HFF-Myc (cell line): ENCODE measurements at places on chromosomes 1 and 21.
A peak's percentile ranks its signal among the peaks of the same experiment; 100 is the strongest.

DNA sequence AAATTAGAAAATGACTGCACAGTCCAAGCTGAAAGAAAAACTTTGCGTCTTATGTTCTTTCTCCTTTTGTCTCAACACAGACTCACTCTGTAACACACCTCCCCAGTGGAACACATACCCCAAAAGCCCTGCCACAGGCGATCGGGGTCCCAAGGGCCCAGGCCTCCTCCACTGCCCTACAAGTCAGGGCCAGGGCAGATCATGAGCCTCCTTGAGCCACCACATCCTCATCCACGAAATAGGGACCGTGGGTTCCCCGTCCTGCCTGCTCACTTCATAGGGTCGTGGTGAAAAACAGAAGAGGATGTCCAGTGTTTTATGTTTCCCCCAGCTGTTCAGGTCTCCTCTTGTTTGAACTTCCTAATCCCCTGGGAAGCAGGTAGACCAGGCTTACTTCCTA, 116.7 kb downstream of the KCNN3 start:
- DNase-seq, result no peak

DNA sequence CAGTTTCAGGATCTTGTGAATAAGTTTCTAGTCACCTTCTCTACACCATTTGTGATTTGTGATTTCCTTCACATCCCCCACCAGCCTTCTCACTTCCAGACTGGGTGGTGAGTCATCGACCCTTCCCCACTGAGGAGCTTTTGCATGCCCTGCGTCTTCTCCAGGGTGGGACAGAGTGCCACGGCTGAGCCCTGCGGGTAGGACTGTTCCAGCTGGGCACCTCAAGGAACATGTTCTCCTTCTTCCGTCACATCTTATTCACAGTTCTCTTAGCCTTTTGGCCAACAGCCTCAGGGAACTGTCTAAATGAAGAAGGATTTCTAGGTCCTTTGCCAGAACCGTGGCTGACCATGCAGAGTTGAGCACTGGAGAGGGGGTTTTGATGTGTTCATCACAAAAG, 116.5 kb downstream of the TMEM53 start:
- DNase-seq, result no peak

GRCh38 chr1:187032316-187032981, 203.7 kb downstream of the PLA2G4A start:
- DNase-seq, result no peak

DNA sequence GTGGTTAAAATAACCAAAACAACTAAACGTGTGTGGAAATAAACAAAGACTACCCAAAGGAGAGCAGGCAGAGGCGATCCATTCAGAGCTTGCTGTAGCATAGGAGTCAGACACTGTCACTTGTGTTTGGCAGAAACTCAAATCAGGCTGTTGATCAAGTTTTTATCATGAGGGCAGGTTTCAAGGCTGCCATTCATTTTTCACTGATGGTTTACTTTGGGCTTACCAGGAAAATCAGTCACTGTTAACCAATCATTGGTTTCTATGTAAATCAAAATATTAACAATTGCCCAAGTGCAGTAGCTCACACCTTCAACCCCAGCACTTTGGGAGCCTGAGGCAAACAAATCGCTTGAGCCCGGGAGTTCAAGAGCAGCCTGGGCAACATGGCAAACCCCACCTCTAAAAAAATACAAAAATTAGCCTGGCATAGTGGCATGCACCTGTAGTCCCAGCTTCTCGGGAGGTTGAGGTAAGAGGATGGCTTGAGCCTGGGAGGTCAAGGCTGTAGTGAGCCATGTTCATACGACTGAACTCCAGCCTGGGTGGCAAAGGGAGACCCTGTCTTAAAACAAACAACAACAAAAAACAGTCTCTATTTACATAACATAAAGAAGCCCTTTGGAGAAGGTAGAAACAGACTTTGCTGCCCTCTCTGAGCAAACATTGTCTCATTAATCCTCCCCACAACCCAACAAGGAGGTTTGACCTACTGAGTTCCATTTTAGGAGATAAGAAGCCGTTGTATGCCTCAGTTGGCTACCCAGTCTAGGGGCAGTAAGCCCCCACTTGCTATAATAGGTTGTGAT, 21.1 kb upstream of the ETS2 start:
- DNase-seq, result no peak

- DNase-seq, result no peak
Observed at GRCh38 chr1:158654571-158654970, 31.9 kb downstream of the SPTA1 start.

DNA sequence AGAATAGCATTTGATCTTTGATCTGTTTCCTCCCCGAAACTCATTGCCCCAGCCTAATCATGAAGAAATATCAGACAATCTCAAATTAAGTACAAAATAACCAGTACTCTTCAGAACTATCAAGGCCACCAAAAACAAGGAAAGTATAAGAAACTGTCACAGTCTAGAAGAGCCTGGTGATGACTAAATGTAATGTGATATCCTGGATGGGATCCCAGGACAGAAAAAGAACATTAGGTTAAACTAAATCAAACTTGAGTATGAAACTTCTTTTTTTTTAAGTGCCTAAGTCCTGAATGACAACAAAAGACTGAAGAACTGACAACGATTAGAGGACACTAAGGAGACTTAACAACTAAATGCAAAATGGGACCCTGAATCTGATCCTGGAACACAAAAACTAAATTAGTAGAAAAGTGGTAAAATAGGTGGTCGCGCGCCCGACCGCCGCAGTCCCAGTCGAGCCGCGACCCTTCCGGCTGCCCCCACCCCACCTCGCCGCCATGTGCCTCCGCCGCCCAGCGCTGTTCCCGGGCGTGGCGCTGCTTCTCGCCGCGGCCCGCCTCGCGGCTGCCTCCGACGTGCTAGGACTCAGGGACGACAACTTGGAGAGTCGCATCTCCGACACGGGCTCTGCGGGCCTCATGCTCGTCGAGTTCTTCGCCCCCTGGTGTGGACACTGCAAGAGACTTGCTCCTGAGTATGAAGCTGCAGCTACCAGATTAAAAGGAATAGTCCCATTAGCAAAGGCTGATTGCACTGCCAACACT, 5.5 kb upstream of the PRKAB2 start:
- no peak for DNase-seq

DNA sequence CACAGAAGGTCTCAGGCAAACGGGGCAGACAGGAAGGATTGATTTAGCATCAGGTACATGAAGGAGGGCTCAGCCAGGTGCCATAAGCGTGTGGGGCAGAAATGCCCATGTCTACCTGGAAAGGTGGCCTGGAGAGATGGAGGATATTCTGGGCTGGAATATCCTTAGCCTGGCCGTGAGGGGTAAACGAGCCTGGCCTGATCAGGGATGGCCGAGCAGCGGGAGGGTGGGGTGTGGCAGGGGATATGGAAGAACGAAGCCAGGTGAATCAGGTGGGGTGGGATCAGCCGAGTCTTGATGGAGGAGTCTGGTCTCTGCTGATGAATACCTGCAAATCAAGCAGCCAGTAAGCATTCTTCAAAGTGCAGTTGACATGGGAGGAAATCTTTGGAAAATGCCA, 35.5 kb upstream of the TTC22 start:
- DNase-seq, result no peak

DNA sequence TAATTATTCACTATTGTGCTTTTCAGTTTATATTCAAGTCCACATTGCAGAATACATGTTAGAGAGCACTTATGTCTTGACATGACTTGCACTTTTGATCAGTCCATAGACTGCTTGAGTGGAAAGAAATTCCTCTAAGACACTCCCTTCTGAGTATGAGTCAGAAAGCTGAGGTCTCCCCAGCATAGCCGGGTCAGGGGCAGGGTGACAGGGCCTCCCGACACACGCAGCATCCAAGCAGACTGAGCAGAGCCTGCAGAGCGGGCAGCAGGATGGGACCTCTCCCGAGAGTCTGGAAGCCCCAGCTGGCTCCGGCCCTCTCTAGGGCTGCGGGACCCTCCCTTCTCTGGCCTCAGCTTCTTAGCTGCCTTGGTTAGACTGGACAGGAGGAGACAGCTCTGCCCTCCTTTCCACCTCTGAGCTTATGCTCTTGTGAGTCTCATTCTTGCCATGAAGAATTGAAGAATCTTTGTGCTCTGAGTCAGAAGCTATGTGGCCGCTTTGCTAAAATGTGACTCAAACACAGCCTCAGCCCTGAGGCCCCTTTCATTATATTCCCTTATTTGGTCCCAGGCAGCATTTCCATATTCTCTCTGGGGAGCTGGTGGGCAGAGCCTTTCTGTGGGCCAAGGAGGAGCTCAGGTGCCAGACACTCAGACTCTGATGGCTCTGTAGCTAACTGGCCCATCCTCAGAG, 11.2 kb upstream of the CAPN2 start:
- DNase-seq, result peak; percentile 86

GRCh38 chr1:53593758-53594380, 134.7 kb downstream of the DMRTB1 start:
- DNase-seq, result no peak

- DNase-seq, result peak; percentile 2
Observed at GRCh38 chr1:176033474-176033873, 173.6 kb downstream of the COP1 start.
